ENCODE measurements at places on chromosomes 5 and 9.

DNA sequence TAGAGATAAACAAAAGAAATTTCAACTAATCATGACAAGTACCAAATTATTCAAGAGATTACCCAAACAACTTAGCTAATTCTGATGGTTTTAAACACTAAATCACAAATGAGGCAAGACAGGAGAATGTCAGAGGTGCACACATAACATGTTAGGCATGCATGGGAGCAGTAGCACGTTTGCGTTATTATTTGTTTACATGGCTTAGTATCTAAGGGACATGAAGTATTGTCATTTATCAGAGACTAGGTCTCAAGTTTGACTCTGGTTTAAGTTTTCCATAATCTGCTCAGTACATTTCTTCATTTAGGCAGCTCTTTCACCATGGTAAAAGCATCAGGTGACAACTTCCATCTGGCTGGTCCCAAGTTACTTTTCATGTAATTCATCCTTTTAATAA is 244.1 kb upstream of the TNC start:
- no peaks in the 10 kb centered on the region for H3K4me1 ChIP-seq
- no peaks in the 10 kb centered on the region for H3K36me3 ChIP-seq
- no peaks in the 10 kb centered on the region for H3K27me3 ChIP-seq
- no peak overlapping the region for H3K4me3 ChIP-seq

DNA sequence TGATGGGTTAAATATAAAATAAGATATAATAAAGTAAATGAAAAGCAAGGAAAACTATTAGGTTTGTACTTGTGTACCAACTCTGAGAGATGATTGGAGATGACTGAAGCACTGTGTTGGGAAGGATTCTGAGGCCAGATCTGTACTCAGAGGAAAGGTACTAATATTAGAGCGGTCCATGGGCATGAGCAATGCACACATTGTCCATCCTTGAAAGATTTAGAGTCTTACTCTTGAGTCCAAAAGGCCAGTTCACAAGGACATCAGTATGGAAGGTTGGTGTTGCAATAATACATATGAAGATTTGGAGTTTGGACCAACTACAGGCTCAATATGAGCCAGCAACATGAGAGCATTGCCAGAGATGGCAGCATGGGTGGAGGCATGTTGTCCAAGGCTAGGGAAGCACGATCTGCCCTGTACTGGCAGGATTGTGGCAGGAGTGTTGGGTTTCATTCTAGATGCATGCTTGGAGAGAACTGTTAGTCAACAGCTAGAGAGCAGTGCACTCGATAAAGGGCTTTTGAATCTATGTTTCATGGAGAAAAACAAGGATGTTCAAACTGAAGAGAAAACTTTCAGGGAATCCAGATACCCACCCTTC is 84.4 kb downstream of the TMEM215 start:
- no peak for DNase-seq
- no peaks in the 10 kb centered on the region for H3K4me1 ChIP-seq
- H3K27ac ChIP-seq = no peak overlapping the region
- H3K27me3 ChIP-seq = no peaks in the 10 kb centered on the region

- no peak for DNase-seq
- H3K36me3 ChIP-seq = no peaks in the 10 kb centered on the region
- peaks cover 3% of the 10 kb centered on the region for H3K4me1 ChIP-seq
- no peak overlapping the region for H3K27ac ChIP-seq
Measured at GRCh38 chr5:56303511-56303910, 70.4 kb upstream of the ANKRD55 start.

GRCh38 chr9:8962084-8962483 is 1162.5 kb upstream of the DMAC1 start:
- no peaks in the 10 kb centered on the region for H3K36me3 ChIP-seq
- DNase-seq = no peak
- no peak overlapping the region for H3K4me3 ChIP-seq
- no peak overlapping the region for H3K27ac ChIP-seq
- H3K4me1 ChIP-seq = no peaks in the 10 kb centered on the region

GRCh38 chr5:110414360-110414759 is 312.1 kb downstream of the TMEM232 start:
- H3K27ac ChIP-seq = no peak overlapping the region
- no peaks in the 10 kb centered on the region for H3K36me3 ChIP-seq
- DNase-seq = no peak
- H3K4me1 ChIP-seq = no peaks in the 10 kb centered on the region
- H3K4me3 ChIP-seq = no peak overlapping the region

DNA sequence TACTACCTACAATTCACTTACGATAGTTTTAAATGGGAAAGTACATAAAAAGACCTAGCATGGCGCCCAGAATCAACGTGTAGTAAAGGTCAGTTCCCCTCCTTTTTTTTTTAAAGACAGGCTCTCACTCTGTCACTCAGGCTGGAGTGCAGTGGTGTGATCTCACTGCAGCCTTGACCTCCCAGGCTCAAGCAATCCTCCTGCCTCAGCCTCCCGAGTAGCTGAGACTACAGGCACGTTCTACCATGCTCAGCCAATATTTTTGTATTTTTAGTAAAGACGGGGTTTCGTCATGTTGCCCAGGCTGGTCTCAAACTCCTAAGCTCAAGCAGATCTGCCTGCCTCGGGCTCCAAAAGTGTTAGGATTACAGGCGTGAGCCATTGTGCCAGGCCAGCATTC is 40.7 kb upstream of the MTMR12 start:
- no peaks in the 10 kb centered on the region for H3K27me3 ChIP-seq
- H3K36me3 ChIP-seq = peaks cover 8% of the 10 kb centered on the region
- no peak for DNase-seq
- H3K4me3 ChIP-seq = no peak overlapping the region
- no peaks in the 10 kb centered on the region for H3K4me1 ChIP-seq

GRCh38 chr5:149429839-149430721 is 51.0 kb upstream of the IL17B start:
- H3K36me3 ChIP-seq = no peaks in the 10 kb centered on the region
- no peak overlapping the region for H3K27ac ChIP-seq
- peaks cover 4% of the 10 kb centered on the region for H3K4me1 ChIP-seq
- H3K4me3 ChIP-seq = no peak overlapping the region
- H3K27me3 ChIP-seq = no peaks in the 10 kb centered on the region

- peak; percentile 91 for DNase-seq
- peaks cover 24% of the 10 kb centered on the region for H3K36me3 ChIP-seq
- H3K27me3 ChIP-seq = no peaks in the 10 kb centered on the region
- H3K27ac ChIP-seq = peak overlapping the region; percentile 97
- peaks cover 31% of the 10 kb centered on the region for H3K4me1 ChIP-seq
Measured at GRCh38 chr5:149549461-149550267, 1.6 kb downstream of the CSNK1A1 start.

DNA sequence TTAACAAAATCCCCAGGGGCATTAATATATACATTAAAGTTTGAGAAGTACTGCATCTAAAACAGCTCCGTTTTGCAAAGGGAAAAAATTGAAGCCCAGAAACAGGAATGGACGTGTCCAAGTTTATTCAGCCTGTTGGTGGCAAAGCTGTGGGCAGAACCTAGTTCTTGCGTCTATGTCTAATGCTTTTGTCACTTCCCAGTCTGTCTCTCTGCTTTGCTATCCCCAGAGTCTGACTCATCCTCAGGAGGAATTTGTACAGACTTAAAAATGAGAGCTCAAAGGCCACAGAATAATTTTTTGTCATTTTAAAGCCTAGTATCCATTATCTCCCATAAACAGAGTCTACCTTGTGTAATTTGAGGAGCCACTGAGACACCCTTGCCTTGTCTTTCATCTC is 330.9 kb upstream of the GRIA1 start:
- H3K27ac ChIP-seq = no peak overlapping the region
- no peaks in the 10 kb centered on the region for H3K27me3 ChIP-seq
- H3K36me3 ChIP-seq = no peaks in the 10 kb centered on the region
- no peak overlapping the region for H3K4me3 ChIP-seq
- DNase-seq = no peak
- H3K4me1 ChIP-seq = no peaks in the 10 kb centered on the region

GRCh38 chr9:107693625-107694326 is 204.2 kb upstream of the KLF4 start:
- no peaks in the 10 kb centered on the region for H3K4me1 ChIP-seq
- H3K4me3 ChIP-seq = no peak overlapping the region
- no peak for DNase-seq
- no peak overlapping the region for H3K27ac ChIP-seq
- no peaks in the 10 kb centered on the region for H3K27me3 ChIP-seq

GRCh38 chr5:111685969-111686368 is 71.0 kb downstream of the NREP start:
- H3K27me3 ChIP-seq = no peaks in the 10 kb centered on the region
- H3K4me3 ChIP-seq = no peak overlapping the region
- H3K27ac ChIP-seq = no peak overlapping the region

DNA sequence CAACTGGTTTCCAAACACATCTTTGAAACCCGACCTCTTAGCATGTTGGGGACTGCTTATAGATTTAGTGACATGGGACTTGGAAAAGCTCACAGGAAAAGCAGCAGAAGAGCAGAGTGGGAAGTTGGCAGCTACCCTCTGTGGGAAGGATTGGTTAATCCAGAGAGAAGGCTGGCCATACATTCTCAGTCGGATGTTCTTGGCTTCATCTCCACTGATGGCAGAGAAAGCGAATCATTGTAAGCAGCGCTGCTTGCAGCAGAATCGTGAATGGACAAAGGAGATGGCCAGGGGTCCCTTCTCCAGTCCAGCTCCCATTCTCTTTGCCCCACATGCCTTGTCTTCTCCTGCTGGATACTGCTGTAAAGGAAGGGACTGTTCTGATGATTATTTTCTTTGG is 62.7 kb downstream of the MEGF10 start:
- peaks cover 8% of the 10 kb centered on the region for H3K4me1 ChIP-seq
- no peak overlapping the region for H3K27ac ChIP-seq
- no peak overlapping the region for H3K4me3 ChIP-seq
- DNase-seq = peak; percentile 38
- H3K27me3 ChIP-seq = no peaks in the 10 kb centered on the region

GRCh38 chr9:106350777-106351176 is 512.2 kb upstream of the ZNF462 start:
- no peak overlapping the region for H3K27ac ChIP-seq
- DNase-seq = no peak
- no peaks in the 10 kb centered on the region for H3K4me1 ChIP-seq
- H3K4me3 ChIP-seq = no peak overlapping the region
- H3K27me3 ChIP-seq = no peaks in the 10 kb centered on the region
- no peaks in the 10 kb centered on the region for H3K36me3 ChIP-seq

DNA sequence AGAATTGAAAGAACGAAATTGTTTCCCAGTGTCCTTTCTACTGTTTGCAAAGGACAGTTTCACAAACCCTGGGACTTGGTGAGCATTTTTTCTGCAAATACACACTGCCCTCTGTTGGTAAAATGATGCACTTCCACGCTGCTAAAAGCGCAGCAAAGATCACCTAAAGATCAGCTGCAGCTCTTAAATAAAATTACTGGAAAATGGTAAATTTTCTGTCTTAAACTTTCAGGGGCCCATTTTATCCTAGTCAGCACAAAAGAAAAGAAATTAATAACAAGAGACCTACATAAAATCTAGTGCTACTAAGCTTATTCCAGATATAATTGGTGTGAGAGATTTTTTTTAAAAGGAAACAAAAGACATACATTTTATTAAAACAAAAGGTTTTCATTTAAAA is 566.0 kb downstream of the CAAP1 start:
- no peak overlapping the region for H3K27ac ChIP-seq
- no peak overlapping the region for H3K4me3 ChIP-seq
- H3K36me3 ChIP-seq = no peaks in the 10 kb centered on the region
- peak; percentile 64 for DNase-seq
- no peaks in the 10 kb centered on the region for H3K27me3 ChIP-seq
- no peaks in the 10 kb centered on the region for H3K4me1 ChIP-seq

DNA sequence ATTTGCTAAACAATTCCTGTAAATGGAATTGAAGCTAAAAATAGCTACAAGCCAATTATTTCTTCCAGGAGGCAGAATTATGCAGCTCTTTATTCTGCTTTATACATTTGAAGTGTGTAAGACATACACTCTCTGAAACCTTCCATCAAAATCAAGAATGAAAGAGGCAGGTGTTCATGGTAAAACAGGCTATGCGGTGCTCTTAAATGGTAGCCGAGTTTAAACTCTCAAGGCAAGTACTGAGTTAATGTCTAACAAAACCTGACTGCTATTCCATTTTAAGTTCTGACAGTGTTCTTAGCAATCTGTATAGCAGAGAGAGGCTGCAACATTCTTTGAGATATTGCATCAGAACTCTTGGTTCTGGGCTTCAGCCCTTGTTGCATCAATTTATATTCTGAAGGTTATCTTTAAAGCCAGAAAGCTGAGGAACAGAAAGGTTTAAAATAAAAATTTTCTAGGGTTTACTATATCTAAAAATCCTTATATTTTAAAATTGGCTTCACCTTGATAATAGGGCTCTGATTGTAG is 248.3 kb upstream of the CCNG1 start:
- no peaks in the 10 kb centered on the region for H3K36me3 ChIP-seq
- no peak overlapping the region for H3K27ac ChIP-seq

GRCh38 chr9:109206670-109207069 is 39.6 kb upstream of the FRRS1L start:
- H3K4me1 ChIP-seq = peaks cover 6% of the 10 kb centered on the region
- no peak overlapping the region for H3K4me3 ChIP-seq
- peaks cover 41% of the 10 kb centered on the region for H3K36me3 ChIP-seq
- no peaks in the 10 kb centered on the region for H3K27me3 ChIP-seq

- DNase-seq = no peak
- peaks cover 24% of the 10 kb centered on the region for H3K4me1 ChIP-seq
- no peak overlapping the region for H3K4me3 ChIP-seq
Measured at GRCh38 chr5:133471699-133472098, 140.6 kb downstream of the FSTL4 start.

DNA sequence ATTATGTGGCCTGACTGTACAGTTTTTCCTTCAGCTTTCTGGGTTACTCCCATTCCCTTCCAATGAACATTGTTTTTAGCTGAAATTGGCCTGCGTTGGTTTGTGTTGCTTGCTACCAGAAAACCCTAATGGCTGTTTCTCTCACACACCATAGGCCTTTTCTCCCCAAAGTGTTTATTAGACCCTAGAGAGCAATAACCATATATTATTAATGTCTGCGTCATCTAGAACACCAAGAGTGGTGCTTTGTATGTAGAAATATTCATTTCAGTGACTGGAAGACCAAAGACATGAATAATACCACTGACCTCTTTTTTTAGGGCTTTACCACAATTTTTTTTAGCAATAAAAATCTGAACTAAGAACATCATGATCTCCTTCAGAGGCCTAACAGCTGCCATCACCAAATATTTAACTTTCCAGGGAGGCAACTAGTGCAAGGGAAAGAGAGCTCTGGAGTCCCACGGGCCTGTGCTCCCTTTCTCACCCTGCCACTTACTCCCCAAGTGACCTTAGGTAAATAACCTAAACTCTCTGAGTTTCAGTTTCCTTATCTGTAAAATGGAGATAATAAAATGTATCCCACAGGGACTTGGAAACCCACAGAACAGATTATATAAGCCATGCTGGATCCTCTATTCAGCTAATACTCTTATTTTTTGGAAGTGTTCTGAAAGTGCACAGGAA is 201.9 kb upstream of the ISL1 start:
- H3K27me3 ChIP-seq = no peaks in the 10 kb centered on the region
- DNase-seq = no peak
- no peak overlapping the region for H3K4me3 ChIP-seq

DNA sequence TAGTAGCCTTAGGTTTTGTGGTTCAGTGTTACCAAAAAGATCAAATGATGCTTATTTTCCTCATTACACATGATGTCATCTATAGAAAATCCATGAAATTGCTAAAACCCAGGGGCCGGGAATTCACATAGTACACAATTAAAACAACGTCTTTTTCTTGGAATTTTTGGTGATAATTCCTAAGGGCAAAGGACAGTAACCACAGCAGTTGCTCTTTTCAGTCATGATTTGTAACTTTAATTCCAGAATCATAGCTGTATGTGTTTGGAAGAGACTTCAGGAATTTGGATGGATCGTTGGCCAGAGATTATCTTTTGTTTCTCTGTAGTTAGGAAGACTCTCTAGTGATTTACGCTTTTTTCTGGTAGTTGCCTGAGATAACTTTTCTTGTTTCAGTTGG is 748.7 kb downstream of the TLE4 start:
- no peak for DNase-seq
- no peak overlapping the region for H3K27ac ChIP-seq
- H3K4me3 ChIP-seq = no peak overlapping the region
- no peaks in the 10 kb centered on the region for H3K4me1 ChIP-seq

All from spinal cord (tissue), 10 donors.